Activated CD4-positive, alpha-beta memory T cell treated with anti-CD3 and anti-CD28 coated beads, Interleukin-2, amount 10 ng/mL, durations not matched to agents 7 days and 5 days (primary cell): ENCODE measurements at places on chromosomes 16 and 17.

GRCh38 chr17:78970834-78971755 is 8.6 kb downstream of the LGALS3BP start:
- peak; percentile 80 for DNase-seq

DNA sequence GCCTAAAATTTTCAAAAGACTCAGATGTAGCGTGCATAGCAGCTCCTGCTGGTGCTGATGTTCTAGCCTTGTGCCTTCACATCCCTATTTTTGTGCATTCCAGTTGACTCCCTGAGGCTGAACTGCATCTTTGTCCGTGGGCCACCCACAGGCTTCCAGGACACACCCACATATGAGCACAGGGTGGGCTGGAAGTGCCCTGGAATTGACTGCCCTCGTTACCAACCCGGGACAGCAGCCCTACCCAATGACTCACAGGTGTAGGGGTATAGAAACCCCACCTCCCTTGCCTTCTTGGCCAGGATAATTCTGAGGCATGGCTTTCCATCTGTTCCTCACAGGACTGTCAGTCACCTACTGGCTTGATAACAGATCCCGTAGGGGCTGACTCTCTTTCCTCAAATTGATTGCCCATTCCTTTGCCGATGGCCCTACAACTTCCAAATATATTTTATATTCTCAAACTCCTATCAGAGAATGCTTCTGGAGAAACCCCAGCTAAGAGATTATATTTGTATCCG is 65.9 kb upstream of the CDH13 start:
- no peak for DNase-seq

- no peak for DNase-seq
Observed at GRCh38 chr16:24775455-24775854, 46.0 kb downstream of the TNRC6A start.

GRCh38 chr16:7025616-7026190 is 306.9 kb upstream of the RBFOX1 start:
- DNase-seq: peak; percentile 20

DNA sequence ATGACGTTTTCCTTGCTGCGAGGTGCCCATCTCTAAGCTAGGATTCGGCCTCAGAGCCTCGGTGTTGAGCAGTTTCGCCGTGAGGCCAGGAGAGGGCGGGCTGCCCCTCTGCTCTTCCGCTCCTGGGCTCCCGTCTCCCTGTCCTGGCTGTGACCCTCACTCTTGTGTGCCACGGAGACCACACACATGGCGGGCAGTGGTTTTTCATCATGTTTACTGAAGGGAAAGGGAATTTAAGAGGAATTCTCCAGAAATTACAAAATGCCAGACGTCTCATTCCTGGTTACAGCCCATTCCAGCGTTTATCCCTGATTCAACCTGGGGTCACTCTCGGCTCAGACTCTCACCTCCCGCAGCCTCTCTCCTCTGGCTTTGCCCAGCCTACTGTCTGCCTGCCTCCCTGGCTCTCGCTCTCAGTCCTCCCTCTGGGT is 96.8 kb upstream of the ELAC2 start:
- DNase-seq: no peak

- DNase-seq: no peak
Observed at GRCh38 chr16:13429416-13429815, 490.5 kb upstream of the ERCC4 start.

DNA sequence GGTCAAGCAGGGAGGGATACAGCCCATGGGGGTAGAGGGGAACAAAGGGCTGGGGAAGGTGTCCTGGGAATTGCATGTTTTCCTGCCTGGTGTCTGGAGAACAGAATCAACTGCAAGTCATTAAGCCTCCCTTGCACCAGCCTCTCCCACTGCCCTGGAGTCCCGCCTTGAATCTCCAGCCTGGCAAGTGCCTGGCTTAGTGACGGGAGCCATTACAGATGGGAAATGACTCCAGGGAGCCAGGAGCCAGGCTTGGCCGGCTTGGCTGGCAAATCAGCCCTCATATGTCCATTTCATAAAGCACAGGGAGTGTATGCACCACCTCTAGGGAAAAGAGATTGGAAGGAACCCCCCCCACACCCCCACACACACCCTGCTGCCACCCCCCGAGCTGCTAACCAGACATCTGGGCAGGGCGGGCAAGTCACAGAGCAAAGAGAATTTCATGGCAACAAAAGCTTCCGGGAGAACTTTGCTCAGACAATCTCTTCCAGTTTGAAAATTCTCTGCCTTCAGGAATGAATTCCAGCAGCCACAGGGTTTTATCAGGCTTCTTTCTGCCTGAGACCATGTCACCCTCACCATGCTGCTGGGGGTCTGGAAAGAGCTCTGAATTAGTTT is 127.7 kb downstream of the NTN1 start:
- no peak for DNase-seq

GRCh38 chr16:53952215-53953208 is 248.6 kb downstream of the FTO start:
- DNase-seq: no peak

GRCh38 chr17:50471009-50471905 is 2.6 kb upstream of the CHAD start:
- DNase-seq: no peak

GRCh38 chr16:24839347-24839972 is 6.3 kb upstream of the SLC5A11 start:
- no peak for DNase-seq

- DNase-seq: no peak
Observed at GRCh38 chr16:72197545-72197944, 25.6 kb upstream of the PMFBP1 start.

DNA sequence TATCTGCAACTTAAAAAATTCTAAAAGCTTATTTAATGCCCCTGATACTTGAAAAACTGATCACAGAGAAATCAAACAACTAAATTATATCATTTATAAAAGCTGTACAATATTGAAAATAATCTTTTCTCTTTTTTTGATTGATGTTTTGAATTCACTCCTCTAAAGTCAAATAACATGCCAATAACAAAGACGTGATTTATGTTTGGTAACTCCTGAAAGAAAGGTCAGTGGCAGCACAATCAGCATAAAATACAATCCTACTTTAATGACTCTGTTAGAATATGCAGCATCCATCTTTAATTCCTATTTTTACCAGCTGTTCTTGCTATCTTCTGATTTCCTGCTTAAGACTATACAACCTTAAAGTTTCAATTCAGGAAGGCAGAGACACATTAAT is 50.7 kb upstream of the NACA2 start:
- DNase-seq: no peak

DNA sequence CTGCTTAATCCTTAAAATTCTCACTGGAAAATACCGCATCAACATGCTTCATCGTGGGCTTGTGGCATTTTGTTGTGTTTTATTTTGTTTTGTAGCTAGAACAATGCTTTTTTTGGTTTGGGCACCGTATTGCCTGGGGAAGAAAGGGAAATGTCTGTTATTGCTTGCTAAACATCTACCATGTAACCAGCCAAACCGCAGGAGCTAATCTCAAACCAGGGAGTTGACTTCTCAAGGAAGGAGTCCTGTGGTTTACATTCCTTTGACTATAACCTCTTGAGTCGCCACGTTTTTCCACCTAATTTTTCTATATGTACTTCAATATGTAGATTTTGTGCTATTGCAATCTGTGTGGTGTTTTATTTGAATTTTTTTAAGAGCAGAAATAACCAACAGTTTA is 593.5 kb upstream of the SOX9 start:
- no peak for DNase-seq

GRCh38 chr16:29760567-29761279 is 14.9 kb upstream of the C16orf54 start:
- DNase-seq: no peak

- DNase-seq: no peak
Observed at GRCh38 chr16:11056993-11057649, 112.8 kb downstream of the CLEC16A start.

DNA sequence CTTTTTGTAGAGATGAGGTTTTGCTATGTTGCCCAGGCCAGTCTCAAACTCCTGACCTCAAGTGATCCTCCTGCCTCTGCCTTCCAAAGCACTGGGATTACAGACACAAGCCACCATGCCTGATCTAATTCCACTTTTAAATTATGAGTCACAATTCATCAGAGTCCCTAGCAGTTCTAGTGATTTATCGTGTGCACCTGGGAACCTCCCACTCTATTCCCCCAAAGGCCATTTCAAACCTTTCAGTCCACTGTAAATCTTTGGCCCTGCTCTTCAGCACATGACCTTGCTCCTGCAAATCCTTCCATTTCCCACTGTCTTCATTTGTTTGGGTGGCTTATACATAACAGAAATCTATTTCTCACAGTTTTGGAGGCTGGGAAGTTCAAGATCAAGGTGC is 73.0 kb downstream of the HS3ST2 start:
- DNase-seq: no peak

DNA sequence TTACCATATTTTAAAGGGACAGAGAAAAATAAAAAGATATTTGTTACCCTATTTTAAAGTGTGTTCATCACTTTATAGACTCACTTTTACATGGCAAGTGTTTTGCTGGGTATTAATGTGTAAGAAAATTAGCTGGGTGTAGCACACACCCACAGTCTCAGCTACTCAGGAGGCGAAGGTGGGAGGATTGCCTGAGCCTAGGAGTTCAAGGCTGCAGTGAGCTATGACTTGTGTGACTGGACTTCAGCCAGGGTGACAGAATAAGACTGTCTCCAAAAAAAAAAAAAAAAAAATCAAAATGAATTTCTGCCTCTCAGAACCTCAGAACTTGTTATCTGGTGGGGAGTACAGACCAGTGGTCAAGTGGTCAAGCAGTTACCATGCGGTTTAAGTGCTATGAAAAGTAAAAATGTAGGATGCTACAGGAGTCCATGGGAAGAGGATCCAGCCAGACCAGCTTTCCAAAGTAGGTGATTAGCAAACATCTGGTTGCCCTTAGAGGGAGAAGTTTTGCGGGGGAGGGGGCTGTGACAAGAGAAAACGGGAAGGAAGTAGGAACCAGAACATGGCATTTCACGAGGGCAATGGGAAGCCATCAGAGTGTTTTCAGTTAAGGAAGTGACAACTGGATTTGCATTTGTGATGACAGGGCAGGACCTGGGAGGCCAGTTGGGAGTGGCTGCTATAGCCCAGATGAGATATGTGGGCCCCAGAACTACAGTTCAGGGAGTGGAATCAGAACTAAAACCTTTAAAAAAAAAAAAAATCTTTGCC is 13.9 kb downstream of the CNEP1R1 start:
- no peak for DNase-seq

- no peak for DNase-seq
Observed at GRCh38 chr17:17366941-17367875, 64.0 kb downstream of the NT5M start.

DNA sequence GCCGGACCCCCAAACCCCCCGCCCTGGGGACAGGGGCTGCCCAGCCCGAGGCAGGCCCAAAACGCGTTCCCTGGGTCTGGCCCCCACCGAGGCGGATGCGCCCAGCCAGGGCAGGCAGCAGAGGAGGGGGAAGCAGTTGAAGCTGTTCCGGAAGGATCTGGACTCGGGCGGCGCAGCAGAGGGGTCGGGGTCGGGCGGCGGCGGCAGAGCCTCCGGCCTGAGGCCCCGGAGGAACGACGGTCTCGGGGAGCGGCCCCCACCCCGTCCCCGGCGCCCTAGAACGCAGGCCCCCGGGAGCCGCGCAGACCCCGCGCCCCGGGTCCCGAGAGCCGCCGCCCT is 22.9 kb upstream of the ZFPM1 start:
- DNase-seq: no peak

GRCh38 chr17:66787914-66788313 is 47.0 kb upstream of the CACNG5 start:
- DNase-seq: no peak

- peak; percentile 23 for DNase-seq
Observed at GRCh38 chr16:21950782-21951521, 2.2 kb upstream of the UQCRC2 start.

DNA sequence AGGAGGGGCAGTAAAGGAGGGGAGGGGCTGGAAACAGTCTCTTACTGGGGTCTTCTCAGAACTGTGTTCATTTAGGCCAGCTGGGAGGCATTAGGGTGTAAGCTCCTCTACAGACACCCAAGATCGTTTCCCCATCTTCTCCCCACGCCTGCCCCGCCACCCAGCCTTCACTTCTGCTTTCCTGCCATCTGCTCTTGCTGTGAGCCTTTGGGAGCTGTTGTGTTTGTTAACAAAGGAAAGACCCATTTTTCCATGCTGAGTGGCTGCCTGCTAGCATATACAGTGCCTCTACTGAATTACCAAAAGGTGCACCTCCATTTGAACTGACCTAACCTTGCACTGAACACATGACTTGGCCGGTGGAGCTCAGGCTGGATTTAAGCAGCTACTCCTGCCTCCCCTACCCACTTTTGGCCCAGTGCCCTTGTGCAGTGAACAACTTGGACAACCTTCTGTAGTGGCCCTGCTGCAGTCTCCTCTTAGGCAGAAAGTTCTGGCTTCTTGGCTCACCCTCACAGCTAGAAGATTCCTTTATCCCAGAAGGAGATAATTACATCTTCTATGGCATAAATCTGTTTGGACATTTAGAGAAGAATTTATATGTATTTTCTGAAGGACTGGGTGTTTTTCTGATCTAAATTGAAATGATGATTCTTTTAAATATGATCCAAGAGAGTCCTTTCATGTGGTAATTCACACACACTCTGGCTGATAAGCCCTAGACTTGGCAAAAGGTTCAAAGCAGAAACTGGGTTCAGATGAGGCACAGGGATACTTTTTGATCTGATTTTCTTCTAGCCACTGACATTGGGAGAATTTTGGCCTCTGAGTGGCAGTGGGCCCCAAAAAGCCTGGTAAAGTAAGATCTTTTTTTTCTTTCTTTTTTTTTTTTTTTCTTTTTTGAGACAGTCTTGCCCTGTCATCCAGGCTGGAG is 81.9 kb upstream of the HNF1B start:
- no peak for DNase-seq

- DNase-seq: peak; percentile 49
Observed at GRCh38 chr17:83103200-83103942, 24.0 kb downstream of the METRNL start.

- no peak for DNase-seq
Observed at GRCh38 chr17:64327201-64327930, 63.3 kb downstream of the PECAM1 start.

DNA sequence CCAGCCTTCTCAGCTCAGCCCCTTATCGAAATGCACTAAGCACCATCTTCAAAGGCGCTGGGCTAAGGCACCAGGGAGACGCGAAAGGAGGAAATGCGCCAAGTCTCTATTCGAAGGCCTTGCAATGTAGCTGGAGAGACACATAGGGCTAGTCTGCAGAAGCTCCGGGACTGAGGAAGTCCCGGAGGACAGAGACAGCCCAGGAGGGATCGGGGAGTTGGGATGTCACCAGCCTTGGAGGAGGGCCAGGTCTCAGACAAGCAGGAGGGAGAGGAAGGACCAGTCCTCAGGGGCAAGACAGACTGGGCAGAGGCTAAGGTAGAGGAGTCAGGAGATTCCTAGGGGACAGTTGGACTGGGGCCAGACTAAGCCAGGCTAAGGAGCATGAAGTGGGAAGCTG is 8.5 kb downstream of the C17orf100 start:
- DNase-seq: no peak
